NCI-H460 (cell line): ENCODE measurements at places on chromosomes 6 and 20. TPM values are rescaled to one million over a fixed set of nuclear protein-coding genes. Genes with fewer than 3 reads are reported as not detected.

DNA sequence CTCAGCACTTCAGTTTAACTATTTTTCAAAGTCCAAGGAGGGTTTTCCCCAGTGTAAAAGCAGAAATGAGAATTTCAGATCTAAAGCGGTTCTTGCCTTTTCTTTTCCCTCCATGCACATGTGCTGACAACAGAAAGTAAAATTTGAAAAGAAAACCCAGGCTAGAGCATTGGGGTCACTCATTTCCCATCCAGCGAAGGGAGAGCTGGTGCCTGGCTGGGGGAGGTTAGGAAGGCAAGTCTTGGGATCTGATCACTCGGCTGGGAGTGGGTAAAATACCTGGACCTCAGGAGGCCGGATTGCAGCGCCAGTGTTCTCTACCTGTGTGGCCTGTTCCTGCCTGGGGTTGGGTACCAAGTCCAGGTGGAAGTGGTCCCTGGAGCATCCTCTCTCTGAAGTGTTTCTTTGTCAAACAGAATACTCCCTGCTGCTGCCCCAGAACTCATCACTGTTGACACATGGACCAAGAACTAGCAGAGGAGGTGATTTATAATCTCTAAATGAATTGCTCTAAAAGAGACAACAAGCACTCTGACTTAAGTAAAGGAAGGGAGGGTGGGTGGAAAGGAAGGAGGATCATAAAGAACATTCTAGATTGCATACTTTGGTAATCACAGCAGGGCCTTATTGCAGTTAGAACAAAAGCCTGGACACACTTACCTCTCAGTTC lies 136.0 kb downstream of the MTHFD1L start:
- no peak for DNase-seq

- DNase-seq = no peak
Measured at GRCh38 chr6:125481056-125481455, 179.3 kb upstream of the HDDC2 start.

DNA sequence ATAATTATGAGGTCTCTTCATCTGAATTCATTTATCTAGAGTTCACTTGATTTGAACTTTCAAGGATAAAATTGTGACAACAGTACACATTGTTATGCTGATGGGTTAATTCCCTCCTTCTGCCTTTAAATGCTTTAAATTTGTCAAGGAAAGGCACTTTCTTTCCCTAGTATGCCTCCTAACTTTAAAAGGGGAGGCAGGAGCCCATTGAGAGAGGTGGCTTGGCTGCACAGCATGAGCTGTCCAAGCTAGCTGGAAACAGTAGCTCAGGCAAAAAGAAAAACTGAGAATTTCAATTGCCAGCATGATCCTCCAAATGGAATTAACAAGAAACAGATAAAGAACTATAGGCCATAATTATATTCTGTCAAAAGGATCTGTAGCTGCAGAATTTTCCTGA lies 243.3 kb upstream of the GRIK2 start:
- DNase-seq = no peak

GRCh38 chr6:6700407-6701270 lies 112.1 kb downstream of the LY86 start:
- no peak for DNase-seq

- DNase-seq = no peak
Measured at GRCh38 chr6:152100183-152100618, 292.7 kb downstream of the ESR1 start.

- no peak for DNase-seq
Measured at GRCh38 chr6:139230391-139230840, 61.4 kb downstream of the TXLNB start.

DNA sequence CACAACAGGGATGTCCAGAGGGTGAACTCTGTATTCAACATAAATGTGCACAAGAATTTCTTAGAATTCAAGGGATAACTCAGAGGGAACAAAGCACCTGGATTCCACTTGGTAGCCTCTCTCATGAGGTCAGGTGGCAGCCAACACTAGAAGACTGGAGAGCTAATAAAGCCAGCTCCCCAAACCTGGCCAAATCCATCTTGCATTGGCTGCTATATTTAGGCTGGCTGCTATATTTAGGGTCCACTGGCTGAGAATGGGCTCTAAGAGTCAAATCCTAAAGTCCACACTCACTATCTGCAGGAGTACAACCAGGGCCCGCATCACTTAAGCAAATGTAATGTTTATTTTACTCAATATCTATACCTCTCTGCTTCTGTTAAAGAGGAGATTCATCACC lies 20.0 kb downstream of the TBC1D7 start:
- DNase-seq = no peak

- DNase-seq = no peak
Measured at GRCh38 chr20:49794336-49795134, 18.1 kb upstream of the SLC9A8 start.

- no peak for DNase-seq
Measured at GRCh38 chr20:23551383-23551782, 16.9 kb downstream of the CST9L start.

DNA sequence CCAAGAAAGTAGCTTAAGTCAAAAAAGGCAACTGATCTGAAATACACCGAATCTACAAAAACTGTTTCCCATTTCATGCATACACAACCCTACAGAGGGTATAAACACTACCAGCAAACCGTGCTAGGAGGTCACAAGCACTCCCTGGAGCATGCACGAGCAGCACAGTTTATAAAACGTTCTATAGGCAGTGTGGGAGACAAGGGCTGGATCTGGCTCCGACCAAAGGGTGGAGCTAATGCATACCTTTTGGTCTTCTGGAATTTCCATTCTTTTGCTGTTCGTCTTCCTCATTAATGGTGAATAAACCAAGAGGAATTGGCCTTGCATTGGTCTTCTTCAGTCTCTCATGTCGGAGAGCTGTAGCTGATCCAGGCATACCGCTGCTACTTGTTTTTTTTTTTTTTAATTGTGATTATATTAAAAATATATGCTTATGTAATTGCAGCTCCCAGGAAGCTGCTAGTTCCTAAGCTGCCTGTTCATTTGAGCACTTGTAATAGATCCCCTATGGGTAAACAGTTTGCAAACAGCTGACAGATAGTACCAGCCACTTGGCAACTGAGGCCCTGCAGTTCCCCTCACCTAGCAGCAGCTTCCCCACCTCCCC lies 24.5 kb downstream of the MAP7 start:
- DNase-seq = no peak

DNA sequence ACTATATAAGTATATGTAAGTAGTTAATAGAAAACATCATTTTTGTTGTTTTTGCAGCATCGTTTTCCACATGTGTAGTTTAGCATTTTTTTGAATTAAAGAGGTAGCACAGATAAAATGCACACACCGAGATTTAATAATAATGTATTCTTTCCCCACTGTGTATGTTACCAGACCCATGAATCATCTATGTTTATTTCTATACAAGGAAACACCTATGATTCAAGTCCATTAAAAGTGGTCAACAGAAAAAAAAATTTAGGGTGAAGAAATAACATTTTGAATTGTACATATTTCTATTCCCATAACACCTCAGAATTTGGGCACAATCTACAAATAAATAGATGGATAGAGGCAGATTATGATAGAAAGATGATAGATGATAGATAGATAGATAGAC lies 31.7 kb upstream of the HCRTR2 start:
- DNase-seq = no peak

GRCh38 chr20:23200914-23201313 lies 114.8 kb upstream of the CD93 start:
- DNase-seq = peak; percentile 28

DNA sequence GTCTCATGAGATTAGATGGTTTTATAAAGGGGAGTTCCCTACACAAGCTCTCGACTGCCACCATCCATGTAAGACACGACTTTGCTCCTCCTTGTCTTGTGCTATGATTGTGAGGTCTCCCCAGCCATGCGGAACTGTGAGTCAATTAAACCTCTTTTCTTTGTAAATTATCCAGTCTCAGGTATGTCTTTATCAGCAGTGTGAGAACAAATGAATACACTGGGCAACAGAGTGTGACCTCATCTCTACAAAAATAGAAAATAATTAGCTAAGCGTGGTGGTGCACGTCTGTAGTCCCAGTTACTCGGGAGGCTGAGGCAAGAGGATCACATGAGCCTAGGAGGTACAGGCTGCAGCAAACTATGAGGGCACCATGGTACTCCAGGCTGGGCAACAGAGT lies 51.3 kb downstream of the MDN1 start:
- no peak for DNase-seq

DNA sequence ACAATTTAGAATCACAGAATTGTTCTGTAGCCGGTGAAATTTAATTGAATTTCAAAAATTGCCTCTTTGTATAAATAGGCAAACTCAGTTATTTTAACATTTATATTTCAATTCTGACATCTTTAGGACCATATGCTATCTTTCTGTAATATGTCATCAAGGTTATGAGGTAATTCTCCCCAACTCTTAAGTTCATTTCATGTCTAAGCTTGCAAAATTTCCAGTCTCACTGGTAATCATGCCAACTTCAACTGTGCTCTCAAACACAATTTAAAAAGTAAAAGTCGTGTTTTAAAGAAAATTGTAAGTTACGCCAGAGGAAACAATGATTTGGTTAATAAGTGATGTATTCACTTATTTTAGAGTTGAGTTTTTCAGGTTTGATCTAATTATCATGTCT lies 1.4 kb downstream of the NCOA7 start:
- DNase-seq = no peak

DNA sequence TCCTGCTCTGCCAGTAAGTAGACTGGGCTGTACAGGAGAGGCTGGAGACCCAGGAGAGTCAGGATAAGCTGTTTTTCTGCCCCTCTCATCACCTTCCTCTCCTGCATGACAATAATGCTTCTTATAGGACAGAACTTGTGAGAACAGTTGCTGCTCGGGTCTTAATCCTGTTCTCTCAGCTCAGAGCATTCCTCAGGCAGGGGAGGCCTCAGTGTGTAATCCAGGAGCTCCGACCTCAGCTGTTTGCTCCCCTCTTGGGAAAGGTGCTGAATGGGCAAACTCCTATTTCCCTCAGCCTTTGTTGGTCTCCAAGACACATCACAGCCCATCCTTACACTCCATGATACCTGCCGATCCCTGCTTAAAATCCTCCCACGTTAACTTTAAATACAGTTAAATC lies 134.9 kb upstream of the LRFN2 start:
- no peak for DNase-seq

DNA sequence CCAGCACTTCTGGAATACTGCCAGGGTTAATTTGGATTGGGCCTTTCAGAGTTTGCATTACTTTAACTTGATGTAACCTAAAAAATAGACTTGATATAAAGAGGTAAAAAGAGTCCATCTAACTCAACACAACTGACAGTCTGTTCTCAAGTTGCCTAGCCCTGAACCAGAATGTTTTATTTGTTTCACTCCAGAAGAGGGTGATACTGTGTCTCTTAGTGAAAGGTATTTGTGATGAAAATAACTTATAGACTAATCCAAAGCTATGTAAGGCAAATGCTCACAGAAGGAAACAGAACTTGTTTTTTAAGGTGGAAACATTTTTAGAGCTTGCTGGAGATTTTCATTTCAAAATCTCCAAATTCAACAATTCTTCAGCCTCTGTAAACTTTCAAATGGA lies 469.1 kb upstream of the RUNX2 start:
- DNase-seq = no peak

- DNase-seq = no peak
Measured at GRCh38 chr6:11292091-11292490, 59.6 kb upstream of the NEDD9 start.

GRCh38 chr6:169235286-169235685 lies 18.4 kb downstream of the THBS2 start:
- DNase-seq = no peak

DNA sequence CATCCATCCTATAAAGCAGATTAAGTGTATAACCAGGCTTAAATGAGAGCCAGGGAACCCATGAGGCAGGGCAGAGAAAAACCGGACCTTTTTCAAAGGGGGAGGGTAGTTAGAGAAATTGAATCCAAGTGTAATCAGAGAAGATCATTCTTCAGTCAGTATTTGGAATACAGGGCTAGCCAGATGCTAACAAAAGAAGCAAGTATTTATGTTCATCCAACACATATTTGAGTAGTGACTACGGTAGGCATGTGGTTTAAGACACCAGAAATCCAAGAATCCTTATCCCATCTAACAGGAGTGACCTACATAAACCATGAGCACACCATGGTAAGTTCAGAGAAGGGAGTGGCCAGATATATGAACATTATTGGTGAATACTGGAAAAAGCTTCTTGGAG lies 46.8 kb upstream of the FAM83C start:
- DNase-seq = no peak

The MUC21 gene
- total RNA-seq = not detected in 2 replicates

The AKAP12 gene
- 7.8 and 8.8 TPM in 2 replicates for total RNA-seq

The SOX18 gene
- 0.77 and 1.7 TPM in 2 replicates for total RNA-seq

The DEFB132 gene
- not detected in 2 replicates for total RNA-seq

The ADGRF1 gene
- total RNA-seq = not detected in 2 replicates
